MCF 10A (cell line): ENCODE measurements at places on chromosomes 13 and 19. TPM values are rescaled to one million over a fixed set of nuclear protein-coding genes. Genes with fewer than 3 reads are reported as not detected.
A peak's percentile ranks its signal among the peaks of the same experiment; 100 is the strongest.

The KLK2 gene
- not detected in 2 replicates for total RNA-seq

DNA sequence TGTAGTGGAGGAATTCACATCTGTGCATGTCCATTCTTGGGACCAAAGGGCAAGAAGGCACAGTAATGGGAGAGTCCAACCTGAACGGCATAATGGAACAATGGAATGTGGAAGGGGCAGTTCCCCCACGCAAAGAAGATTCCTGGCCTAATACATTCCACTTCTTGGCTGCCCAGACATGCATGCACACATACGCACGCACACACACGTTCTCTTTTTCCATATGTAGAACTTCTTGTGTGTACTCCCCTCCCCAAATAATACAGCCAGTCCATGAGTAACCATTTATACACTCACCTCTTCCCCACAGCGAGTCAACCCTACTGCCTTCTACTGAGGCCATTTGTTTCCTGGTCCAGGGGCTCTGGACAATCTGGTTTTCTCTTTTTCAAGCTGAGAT, 6.0 kb upstream of the STK24 start:
- no peak for DNase-seq

GRCh38 chr19:13154911-13155471, 4.8 kb downstream of the IER2 start:
- DNase-seq = peak; percentile 69

DNA sequence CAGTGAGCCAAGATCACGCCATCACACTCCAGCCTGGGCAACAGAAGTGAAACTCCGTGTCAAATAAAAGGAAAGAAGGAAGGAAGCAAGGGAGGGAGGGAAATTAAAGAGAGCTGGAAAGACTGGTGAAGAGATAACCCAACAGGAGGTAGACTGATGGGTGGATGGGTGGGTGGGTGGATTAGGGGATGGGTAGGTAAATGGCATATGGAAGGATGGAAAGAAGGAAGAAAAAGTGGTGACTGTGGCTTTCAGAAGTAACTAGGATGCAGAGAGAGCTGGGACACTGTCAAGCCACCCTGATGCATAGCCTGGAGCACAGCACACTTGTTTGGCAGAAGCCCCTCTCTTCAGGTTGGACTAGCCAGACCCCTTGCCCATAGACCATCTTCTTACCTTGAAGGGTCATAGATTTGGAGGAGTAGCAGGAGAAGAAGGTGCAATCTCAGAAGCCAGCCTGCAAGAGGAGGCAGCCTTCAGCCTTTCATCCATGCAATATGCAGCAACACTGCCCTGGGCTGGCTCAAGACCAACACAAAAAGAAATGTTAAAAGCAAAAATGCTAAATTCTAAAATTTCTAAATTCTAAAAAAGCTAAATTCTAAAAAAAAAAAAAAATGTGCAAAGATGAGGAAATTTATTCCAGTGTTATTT, 5.1 kb downstream of the IQCN start:
- no peak for DNase-seq

The CNN1 gene
- total RNA-seq = not detected in 2 replicates

- peak; percentile 32 for DNase-seq
These were observed 2.5 kb downstream of the NAPA start for GRCh38 chr19:47512183-47512947.
